Calu3 (cell line): ENCODE measurements at places on chromosomes 7 and 10. TPM values are rescaled to one million over a fixed set of nuclear protein-coding genes. Genes with fewer than 3 reads are reported as not detected.

DNA sequence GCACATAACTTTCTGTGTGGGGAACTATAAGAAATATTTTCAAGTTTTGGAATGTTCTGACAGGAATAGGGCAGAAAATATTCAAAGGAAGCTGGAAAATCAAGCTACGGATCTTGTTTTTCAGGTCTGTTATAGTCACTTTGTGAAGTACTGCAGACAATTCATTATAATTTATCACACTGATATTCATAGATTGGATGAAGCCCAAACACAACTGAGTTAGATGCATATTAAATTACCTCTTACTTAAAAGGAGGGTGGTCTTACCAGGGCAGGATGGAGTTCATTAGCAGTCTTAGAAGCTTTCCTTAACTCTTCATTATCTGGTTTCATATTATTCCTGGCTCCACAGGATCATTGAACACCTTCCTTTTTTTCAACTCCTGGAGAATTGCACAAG is 242.3 kb downstream of the DYNC1I1 start:
- DNase-seq = no peak

The EGR2 gene
- total RNA-seq = 0.68 and 1.1 TPM in 2 replicates

DNA sequence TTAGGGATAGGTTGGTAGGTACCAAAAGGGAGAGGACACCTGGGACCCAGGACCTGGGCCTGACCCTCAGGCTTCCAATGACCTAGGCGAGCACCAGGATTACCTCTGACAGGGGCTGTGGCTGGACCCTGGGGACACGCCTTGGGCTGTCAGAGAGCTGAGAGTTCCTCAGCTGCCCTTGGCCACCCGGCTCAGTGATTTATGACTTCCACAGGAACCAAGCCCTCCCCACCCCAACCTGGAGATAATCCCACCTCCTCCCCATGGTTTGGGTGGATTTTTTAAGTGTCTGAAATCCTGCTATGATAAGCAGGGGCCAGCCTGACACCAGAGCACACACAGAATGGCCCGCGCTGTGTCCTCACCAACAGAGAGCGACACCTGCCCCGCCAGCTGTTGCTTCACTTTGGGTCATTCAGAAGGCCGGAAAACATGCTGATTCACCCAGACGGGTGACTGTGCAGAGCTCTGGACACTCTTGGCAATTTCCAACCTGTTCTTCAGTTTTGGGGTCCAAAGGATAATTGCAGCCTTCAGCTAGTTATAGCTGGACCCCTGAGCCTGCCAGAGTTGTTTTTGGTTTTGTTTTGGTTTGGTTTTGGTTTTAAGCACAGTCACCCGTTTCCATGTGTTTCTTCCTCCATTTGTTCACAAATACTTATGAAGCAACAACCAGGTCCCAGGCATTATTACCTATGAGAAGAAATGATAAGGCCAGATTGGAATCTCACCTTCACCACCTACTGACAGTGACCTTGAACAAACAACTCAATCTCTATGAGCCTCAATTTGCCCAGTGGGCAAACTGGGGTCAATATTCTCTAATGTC is 78.2 kb downstream of the RAB11FIP2 start:
- no peak for DNase-seq

The PRPS1L1 gene
- not detected in 2 replicates for total RNA-seq

- DNase-seq = no peak
Measured at GRCh38 chr7:91085175-91085574, 179.1 kb upstream of the FZD1 start.

DNA sequence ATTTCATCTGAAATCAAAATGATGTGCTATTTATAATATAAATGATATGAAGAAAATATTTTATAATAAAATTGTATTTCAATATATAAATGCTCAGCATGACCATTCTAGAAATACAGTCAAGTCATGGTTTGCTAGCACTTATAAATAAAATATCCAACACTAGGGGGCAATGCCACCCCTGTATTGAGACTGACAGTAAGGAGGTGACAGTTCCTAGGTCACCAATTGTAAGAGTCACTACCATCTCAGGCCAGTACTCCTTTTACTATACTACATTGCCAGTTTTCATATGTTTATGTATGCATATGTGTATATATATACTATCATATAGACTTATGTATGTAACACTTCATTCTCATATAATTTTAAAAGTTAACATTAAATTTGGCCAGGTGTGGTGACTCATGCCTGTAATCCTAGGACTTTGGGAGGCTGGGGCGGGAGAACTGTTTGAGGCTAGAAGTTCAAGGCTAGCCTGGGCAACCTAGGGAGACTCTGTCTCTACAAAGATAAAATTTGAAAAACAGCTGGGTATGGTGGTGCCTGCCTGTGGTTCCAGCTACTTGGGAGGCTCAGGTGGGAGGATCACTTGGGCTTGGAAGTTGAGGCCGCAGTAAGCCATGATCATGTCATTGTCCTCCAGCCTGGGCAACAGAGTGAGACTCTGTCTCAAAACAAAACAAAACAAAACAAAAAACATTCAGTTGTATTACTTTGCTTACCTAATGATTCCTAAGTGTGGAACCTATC is 2.4 kb upstream of the CNOT4 start:
- peak; percentile 51 for DNase-seq

DNA sequence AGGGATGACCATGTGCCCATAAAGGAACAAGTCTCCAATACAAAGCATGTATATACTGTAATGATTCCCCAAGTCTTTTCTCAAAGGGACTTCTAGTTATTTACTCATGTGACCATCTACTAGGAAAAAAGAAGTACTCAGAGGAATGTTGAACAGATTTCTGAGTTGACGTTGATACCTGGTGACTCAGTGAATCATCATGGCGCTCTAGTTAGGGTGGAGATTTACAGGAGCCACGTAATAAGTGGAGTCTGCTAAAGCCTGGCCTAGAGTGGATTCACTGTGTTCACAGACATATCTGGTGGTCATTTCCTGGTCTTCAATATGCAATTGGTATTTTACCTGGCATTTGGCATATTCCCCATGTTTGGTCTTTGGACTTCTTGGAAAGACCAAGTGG is 302.2 kb upstream of the CACNA2D1 start:
- DNase-seq = no peak
